ENCODE measurements at places on chromosomes 13 and 19.

- DNase-seq, result no peak
Measured at GRCh38 chr13:103145442-103145841, 79.2 kb upstream of the SLC10A2 start.

GRCh38 chr19:41621226-41621625 is 5.6 kb downstream of the CEACAM4 start:
- DNase-seq, result no peak

DNA sequence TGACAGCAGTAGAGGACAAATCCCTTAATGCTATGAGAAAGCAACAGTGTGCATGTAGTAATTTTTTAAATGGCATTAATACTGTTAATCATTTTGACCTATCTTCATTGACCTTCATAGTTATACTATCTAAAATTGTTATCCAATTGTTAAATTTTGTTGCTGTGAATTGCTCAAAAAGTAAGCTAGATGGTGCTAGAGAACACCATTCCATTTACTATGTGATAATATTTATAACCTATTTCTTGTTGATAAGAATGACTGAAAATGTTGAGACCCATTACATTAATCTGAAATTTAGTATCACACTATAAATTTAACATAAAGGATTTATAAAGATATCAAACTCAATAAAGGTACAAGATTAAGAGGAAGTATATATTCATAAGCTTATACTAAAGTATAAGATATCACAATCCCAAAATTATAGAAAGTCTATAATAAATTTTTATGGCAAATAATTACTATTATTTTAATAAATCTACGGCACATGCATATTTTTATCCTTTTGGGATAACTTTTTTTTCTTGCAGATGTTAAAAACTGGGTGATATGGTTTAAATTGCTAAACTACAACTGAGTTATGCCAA is 1573.3 kb downstream of the PCDH9 start:
- no peak for DNase-seq

DNA sequence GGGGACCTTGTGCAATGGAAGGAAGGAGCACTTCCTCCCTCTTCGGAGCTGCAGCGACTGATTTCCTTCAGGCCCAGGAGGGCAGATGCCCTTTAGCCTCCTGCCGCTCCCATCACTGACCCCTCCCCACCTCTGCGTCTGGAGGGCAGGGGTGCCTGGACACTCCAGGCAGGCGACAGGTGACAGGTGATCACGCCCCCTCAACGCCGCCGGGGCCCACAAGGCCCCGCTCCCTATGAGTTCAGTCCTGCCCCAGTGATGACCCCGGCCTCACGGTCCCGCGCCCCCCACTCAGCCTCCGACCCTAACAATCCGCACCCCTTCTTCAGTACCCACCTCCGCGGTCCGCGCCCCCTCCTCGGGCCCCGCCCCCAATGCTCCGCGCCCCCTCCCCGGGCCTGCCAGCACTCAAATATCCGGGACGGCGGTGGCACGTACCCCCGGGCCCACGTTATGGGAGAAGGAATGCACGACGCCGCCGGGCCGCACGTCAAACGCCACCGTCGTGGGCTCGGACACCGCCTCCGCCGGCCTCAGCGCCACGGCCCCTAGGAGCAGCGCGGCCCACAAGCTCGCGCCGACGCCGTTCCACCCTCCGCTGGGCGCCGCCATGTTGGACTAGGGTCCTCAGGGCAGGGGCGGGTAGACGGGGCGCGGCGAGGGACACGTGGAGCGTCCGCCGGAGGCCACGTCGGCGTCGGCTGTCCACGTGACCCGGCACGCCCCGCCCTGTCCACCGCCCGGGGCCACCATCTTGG is at the start of gene MYDGF:
Gene MYDGF, minus strand, starts transcription at position 620 of the 758 bp plus-strand sequence. Its CDS starts 8 bp downstream, at position 612.
- peak; percentile 52 for DNase-seq

DNA sequence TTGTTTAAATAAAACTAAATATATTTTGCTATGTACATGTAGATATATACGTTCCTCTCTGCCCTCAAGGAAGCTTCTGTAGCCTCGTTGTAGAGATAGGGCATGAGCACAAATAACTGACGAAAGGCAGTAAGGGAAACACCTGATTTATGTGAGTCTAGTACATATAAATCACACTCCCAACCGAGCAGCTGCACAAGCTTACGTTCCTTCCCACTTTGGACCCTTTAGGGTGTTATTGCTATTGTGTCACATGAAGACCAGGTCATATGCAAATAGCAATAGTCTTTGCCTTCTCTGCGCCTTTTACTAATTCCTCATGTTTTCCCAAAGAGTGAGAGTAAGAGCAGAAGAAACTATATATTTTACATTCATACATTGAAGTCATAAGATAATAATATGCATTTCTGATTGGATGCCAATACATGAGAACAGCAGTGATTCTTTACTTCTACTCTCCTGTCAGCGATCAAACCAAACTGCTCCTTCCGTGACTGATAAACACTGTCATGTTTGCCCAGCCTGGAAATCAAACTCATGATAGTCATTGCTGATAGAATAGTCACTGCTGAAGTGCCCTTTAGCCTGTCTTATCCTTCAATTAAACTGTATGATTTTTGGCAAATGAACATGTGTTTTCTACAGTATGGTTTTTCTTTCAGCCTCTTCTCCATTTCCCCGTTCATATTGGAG is 127.2 kb upstream of the MAB21L1 start:
- no peak for DNase-seq

DNA sequence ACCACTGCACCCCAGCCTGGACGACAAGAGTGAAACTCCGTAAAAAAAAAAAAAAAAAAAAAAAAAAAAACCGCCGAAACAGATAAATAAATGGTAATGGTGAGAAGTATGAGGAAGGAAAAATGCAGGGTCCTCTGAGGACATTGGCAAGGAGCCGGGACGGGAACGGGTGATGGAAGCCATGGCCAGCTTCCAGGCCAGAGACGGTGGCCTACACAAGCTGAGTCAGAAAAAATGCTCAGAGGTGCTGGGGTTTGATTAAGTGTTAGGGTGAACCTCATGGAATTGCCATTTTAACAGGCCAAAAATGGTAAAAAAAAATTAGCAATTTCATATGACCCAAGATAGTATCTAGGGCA is 866 bp upstream of the ZSWIM4 start:
- no peak for DNase-seq

DNA sequence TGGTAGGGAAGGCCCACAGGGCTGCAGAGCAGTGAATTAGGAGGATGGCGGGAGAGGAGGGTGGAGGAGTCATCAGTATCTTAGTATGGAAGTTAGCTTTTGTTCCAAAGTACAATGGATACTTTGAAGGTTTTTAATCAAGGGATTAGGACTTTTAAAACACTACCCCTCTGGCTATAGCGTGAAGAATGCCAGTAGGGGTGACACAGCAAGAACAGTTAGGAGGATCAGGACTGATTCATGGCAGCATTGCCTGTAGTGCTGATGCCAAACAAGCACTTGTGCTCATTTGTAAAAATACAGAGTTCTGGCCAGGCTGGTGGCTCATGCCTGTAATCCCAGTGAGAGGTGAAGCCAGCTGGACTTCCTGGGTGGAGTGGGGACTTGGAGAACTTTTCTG is 46.2 kb downstream of the SKA3 start:
- no peak for DNase-seq
